Stimulated activated memory B cell treated with anti-CD40 and anti-IgM and Interleukin-4, amounts not matched to agents 10 μg/mL and 1 μg/mL and 100 μg/mL, for 72 hours (primary cell): ENCODE measurements at places on chromosomes 11 and 22.

DNA sequence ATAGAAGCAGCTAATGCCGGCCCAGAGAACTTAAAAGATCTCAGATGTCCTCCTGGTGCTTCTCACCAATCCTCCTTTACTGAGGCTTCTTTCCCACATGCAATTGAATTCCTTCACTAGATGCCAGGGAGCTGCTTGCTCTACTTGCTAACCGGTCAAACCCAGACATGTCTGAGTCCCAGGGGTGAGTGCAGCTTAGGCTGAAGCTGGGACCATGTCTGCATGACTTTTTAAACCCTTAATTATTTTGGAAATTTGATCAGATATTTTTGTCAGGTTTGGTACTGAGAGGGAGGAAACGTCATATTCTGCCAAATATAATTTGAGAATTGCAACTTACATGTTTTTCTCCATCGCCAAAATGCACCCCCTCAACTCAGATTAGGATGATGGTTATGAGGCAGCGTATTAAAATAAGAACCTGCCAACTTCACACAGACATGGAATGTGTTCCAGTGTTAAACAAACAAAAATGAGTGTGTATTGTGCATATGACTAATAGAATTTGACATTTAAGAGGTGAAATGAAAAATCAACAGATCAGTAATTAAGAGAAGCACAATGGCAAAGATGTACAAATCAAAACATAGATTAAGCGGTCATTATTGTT, 529.5 kb downstream of the ETS1 start:
- no peak for ATAC-seq

- no peak for ATAC-seq
These were observed 3.8 kb upstream of the CYB5R2 start for GRCh38 chr11:7677071-7677470.

DNA sequence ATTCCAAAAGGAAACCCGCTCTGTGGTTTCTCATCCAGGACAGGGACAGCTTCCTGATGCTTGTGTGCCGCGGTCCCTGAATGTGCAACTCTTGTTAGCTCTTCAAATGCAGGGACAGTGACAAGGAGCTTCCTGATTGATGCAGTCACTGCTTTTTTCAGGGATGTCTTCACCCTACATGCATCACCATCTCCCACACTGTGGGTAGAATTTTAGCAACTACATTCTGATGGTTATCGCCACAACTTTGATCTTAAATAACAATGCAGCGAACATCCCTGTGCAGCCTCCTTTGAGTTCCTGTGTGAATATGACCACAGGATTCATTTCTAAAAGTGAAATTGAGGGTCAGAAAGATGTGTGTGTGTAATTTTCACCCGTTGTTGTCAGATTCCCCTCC, 115.0 kb downstream of the GGTLC2 start:
- ATAC-seq: no peak

- ATAC-seq: no peak
These were observed 42.6 kb downstream of the NEU3 start for GRCh38 chr11:75031224-75031753.

DNA sequence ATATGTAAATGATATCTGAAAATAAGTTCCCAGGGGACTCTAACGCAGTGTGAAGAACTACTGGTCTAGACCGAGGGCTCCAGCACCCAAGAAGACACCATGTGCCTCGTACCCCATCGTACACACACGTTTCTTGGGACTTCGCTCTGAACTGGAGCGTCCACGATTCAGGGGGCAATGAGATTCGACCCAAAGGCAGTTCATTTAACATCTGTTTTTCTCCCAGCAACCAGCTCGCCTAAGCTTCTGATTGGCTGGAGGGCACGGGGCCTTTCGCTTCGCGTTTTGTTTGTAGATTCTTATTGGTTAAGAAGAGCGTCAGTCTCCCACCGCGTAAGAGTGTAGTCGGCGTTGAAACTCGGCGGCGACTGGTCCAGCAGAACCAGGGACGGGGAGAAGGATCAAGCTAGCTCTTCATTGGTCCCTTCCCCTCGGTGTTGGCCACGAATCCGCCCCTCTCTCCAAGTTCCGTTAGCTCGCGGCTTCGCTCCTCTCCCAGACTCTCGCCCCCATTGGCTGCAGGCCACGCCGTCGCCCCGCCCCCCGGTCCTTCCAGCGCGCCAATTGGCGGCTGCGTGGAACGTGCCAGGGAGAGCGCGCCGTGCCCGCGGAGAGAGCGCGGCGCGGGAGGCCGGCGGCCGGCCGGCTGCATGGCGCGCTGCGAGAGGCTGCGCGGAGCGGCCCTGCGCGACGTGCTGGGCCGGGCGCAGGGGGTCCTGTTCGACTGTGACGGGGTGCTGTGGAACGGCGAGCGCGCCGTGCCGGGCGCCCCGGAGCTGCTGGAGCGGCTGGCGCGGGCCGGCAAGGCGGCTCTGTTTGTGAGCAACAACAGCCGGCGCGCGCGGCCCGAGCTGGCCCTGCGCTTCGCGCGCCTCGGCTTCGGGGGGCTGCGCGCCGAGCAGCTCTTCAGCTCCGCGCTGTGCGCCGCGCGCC, at the start of gene PDXP:
Gene PDXP (plus strand): TSS at position 591 of the 933 bp plus-strand sequence. CDS start 60 bp downstream, at position 651.
- peak; percentile 97 for ATAC-seq

DNA sequence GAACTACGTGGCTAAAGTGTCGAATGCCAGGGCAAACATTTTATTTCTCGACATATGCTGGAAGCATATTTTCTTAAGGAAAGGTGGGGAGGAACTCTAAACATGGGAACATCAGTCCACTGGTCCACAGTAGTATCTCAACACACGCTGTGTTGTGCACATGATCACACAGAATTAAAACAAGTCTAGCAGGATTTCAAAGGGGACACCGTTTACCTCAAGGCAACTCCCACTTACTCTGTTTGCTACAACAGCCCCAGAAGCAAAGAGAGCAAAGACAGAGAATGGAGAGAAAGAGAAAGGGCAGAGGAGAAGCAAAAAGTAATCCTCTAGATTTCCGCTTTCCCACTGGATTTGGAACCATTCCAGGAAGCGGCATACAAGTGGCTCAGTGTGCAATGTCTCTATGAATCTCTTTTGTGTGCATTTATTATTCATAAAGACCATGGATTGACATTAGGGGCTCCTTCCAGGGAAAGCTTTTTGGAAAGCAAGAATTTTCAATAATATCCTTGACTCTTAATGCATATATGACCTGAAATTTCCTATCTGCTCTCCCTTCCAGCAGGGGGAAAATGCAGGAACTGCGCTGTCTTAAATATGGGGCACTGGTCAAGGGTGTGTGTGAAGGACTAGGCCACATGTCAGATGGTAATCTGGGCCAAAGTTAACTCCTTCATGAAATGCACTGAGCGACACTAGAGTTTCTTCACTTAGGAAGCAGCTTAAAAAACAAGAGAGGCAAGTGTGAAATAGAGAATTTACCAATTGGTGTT, 34.8 kb upstream of the CCDC34 start:
- no peak for ATAC-seq

GRCh38 chr11:45322111-45322705, 36.1 kb upstream of the SYT13 start:
- ATAC-seq: no peak

- ATAC-seq: no peak
These were observed 624.5 kb downstream of the TBC1D22A start for GRCh38 chr22:47386812-47387510.

GRCh38 chr11:111081021-111081511, 164.5 kb upstream of the POU2AF2 start:
- no peak for ATAC-seq
